Uterus (tissue), 4 donors: ENCODE measurements at places on chromosomes 4 and X. TPM values are rescaled to one million over a fixed set of nuclear protein-coding genes. Genes with fewer than 3 reads are reported as not detected.
A peak's percentile ranks its signal among the peaks of the same experiment; 100 is the strongest.

GRCh38 chr4:39893693-39894072 is 84.0 kb downstream of the PDS5A start:
- DNase-seq = no peak
- no peak overlapping the region for H3K27ac ChIP-seq
- no peaks in the 10 kb centered on the region for H3K4me1 ChIP-seq
- H3K4me3 ChIP-seq = no peak overlapping the region

DNA sequence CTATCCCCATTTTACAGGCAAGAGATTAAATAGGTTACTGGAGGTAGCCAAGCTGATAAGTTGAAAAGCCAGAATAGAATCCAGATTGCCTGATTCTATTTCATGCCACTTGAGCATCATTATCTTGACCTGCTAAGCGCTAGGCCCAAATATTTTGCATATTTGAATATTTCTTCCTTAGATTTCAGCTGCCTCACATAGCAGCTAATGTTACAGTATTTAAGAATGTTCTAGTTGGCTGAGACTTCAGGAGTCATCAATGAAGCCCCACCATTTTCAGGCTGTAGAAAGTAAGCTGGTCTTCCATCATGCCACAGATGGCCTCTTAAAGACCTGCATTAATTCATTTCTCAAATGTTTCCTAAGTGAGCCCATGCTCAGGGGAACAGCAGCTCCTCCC is 121.4 kb downstream of the SHROOM3 start:
- H3K36me3 ChIP-seq = no peaks in the 10 kb centered on the region
- H3K4me1 ChIP-seq = no peaks in the 10 kb centered on the region
- no peak for DNase-seq
- no peak overlapping the region for H3K4me3 ChIP-seq
- H3K27me3 ChIP-seq = no peaks in the 10 kb centered on the region

- H3K27ac ChIP-seq = no peak overlapping the region
- no peaks in the 10 kb centered on the region for H3K27me3 ChIP-seq
- no peaks in the 10 kb centered on the region for H3K36me3 ChIP-seq
- no peak for DNase-seq
- no peak overlapping the region for H3K4me3 ChIP-seq
- no peaks in the 10 kb centered on the region for H3K4me1 ChIP-seq
Measured at GRCh38 chr4:115770046-115770543, 656.7 kb upstream of the NDST4 start.

DNA sequence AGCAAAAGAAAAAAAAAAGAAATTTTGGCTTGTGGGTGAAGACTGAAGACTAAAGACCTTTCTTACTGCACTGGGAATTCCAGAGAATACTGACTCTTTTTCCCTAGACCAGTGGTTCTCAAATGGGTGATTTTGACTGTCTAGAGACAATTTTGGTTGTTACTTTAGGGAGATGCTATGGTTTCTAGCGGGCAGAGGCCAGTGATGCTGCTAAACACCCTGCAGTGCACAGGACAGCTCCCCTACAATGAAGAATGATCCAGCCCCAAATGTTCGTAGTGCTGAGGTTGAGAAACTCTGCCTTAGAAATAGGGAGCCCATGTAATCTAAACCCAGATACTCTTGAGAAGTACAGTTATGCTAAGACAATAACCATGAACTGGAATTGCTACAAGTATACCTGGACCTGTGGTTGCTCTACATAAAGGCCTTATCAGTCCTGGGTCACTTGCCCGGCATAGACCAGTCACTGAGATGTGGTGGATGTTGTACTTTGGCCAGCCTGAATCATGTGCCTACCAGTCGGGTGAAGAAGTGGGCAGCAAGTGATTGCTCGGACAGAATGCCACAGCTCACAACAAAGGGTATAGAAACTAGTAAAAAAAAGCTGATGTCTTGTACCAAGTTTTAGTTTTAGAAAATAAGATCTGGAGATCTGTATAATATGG is 16.0 kb downstream of the ARHGAP10 start:
- no peak overlapping the region for H3K27ac ChIP-seq
- H3K4me3 ChIP-seq = no peak overlapping the region
- DNase-seq = no peak
- no peaks in the 10 kb centered on the region for H3K36me3 ChIP-seq
- no peaks in the 10 kb centered on the region for H3K27me3 ChIP-seq
- H3K4me1 ChIP-seq = peaks cover 3% of the 10 kb centered on the region

GRCh38 chrX:135914404-135914803 is 20.9 kb downstream of the SAGE1 start:
- H3K27ac ChIP-seq = no peak overlapping the region
- no peaks in the 10 kb centered on the region for H3K36me3 ChIP-seq
- H3K4me3 ChIP-seq = no peak overlapping the region
- DNase-seq = no peak
- no peaks in the 10 kb centered on the region for H3K27me3 ChIP-seq

DNA sequence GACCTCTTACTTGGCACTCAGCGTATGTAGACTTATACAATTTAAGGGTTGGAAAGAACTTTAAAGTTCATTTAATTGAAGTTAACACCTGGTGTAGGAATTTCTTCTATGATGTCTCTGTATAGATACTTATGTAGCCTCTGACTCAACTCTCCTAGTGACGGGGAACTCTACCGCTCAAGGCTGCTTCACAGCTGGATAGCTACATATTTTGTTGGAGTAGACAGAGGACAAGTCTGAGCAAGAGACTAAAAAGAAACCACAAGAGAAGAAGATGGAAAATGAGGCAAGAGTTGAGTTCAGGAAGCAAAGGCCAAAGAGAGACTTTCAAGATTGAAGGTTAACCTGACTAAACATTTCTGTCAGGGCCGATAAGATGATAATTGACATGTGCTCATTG is 52.6 kb downstream of the GPR50 start:
- H3K27ac ChIP-seq = no peak overlapping the region
- no peak for DNase-seq
- peaks cover 4% of the 10 kb centered on the region for H3K27me3 ChIP-seq

TCEAL6 gene
- total RNA-seq = 2.1 TPM

RNF175 gene
- not detected for total RNA-seq

GRCh38 chr4:145524552-145524951 is 42.9 kb downstream of the SMAD1 start:
- no peaks in the 10 kb centered on the region for H3K36me3 ChIP-seq
- H3K27me3 ChIP-seq = no peaks in the 10 kb centered on the region
- no peak for DNase-seq
- peak overlapping the region; percentile 48 for H3K27ac ChIP-seq
- H3K4me3 ChIP-seq = no peak overlapping the region

SYNPO2 gene
- total RNA-seq = 144 TPM

- H3K36me3 ChIP-seq = no peaks in the 10 kb centered on the region
- no peak for DNase-seq
- no peaks in the 10 kb centered on the region for H3K4me1 ChIP-seq
- no peak overlapping the region for H3K4me3 ChIP-seq
- H3K27me3 ChIP-seq = no peaks in the 10 kb centered on the region
Measured at GRCh38 chr4:177450426-177451107, 8.3 kb upstream of the AGA start.

BLTP1 gene
- 118 TPM for total RNA-seq

IL1RAPL1 gene
- total RNA-seq = not detected

DNA sequence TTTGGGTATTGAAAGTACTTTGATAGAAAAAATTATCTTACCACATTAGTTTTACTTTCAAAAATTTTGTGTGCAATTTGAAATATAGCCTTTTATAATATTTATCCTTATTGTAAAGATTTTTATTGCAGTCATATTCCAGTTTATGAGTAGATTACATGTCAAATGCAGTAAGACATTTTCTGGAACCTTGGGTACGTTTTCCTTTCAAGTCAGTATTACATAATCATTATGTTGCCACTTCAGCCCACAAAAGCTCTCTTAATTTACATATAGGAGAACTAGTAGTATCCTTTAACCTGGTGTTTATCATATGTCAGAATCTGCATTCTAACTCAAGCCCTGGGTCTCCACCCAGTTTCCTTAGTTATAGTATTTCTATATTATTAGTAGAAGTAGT is 98.5 kb downstream of the CENPC start:
- H3K27me3 ChIP-seq = no peaks in the 10 kb centered on the region
- no peak overlapping the region for H3K4me3 ChIP-seq
- H3K27ac ChIP-seq = no peak overlapping the region
- H3K36me3 ChIP-seq = no peaks in the 10 kb centered on the region
- no peak for DNase-seq

DNA sequence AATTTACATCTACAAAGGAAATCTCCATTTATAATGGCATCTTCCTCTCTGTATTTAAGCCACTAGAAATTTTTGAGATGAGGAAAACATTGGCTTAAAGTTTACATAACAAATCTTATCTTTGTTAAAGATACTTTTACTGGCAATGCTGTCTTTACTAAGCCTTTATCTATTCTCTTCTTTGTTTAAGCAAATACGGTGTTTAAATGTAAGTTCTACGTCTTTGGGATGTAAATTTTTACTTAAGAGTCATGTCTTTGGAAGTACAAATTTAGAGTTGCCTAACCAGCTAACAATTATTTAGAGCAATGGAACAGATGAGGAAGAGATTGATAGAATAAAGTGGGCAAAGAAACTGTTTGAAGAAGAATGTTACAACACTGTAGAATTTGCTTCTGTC is 1024.0 kb upstream of the PCDH10 start:
- no peak overlapping the region for H3K27ac ChIP-seq
- H3K27me3 ChIP-seq = no peaks in the 10 kb centered on the region
- no peaks in the 10 kb centered on the region for H3K36me3 ChIP-seq
- no peak for DNase-seq
- H3K4me3 ChIP-seq = no peak overlapping the region

DNA sequence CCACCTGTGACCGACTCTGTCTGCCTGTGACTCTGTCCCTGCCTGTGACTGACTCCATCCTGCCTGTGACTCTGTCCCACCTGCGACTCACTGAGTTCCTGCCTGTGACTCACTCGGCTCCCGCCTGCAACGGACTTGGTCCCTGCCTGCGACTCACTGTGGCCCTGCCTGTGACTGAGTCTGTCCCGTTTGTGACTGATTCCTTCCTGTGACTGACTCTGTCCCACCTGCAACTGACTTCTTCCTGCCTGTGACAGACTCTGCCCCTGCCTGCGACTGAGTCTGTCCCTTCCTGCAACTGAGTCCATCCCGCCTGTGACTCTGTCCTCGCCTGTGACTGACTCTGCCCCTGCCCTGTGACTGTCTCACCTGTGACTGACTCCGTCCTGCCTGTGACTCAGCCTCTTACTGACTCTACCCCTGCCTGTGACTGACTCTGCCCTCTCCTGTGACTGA is 9.6 kb upstream of the UVSSA start:
- DNase-seq = no peak
- no peak overlapping the region for H3K4me3 ChIP-seq
- no peaks in the 10 kb centered on the region for H3K4me1 ChIP-seq
- H3K36me3 ChIP-seq = no peaks in the 10 kb centered on the region

GRCh38 chr4:128162434-128162833 is 101.3 kb downstream of the LARP1B start:
- no peak overlapping the region for H3K4me3 ChIP-seq
- H3K27me3 ChIP-seq = no peaks in the 10 kb centered on the region
- no peak for DNase-seq

GRCh38 chr4:139736274-139736660 is 70.6 kb downstream of the MGST2 start:
- H3K27me3 ChIP-seq = no peaks in the 10 kb centered on the region
- no peak for DNase-seq
- peaks cover 8% of the 10 kb centered on the region for H3K4me1 ChIP-seq
- H3K36me3 ChIP-seq = no peaks in the 10 kb centered on the region

- H3K36me3 ChIP-seq = no peaks in the 10 kb centered on the region
- H3K4me1 ChIP-seq = no peaks in the 10 kb centered on the region
- no peak for DNase-seq
- no peak overlapping the region for H3K4me3 ChIP-seq
- no peaks in the 10 kb centered on the region for H3K27me3 ChIP-seq
Measured at GRCh38 chrX:20124964-20125363, 8.3 kb upstream of the MAP7D2 start.

GRCh38 chr4:85165808-85166207 is 199.3 kb upstream of the WDFY3 start:
- no peaks in the 10 kb centered on the region for H3K4me1 ChIP-seq
- H3K27ac ChIP-seq = no peak overlapping the region
- H3K4me3 ChIP-seq = no peak overlapping the region
- no peaks in the 10 kb centered on the region for H3K36me3 ChIP-seq

GRCh38 chr4:85741381-85741780 is 266.4 kb downstream of the ARHGAP24 start:
- H3K4me3 ChIP-seq = no peak overlapping the region
- no peaks in the 10 kb centered on the region for H3K4me1 ChIP-seq
- no peaks in the 10 kb centered on the region for H3K36me3 ChIP-seq
- H3K27me3 ChIP-seq = no peaks in the 10 kb centered on the region
- no peak overlapping the region for H3K27ac ChIP-seq

LPAR4 gene
- not detected for total RNA-seq

DNA sequence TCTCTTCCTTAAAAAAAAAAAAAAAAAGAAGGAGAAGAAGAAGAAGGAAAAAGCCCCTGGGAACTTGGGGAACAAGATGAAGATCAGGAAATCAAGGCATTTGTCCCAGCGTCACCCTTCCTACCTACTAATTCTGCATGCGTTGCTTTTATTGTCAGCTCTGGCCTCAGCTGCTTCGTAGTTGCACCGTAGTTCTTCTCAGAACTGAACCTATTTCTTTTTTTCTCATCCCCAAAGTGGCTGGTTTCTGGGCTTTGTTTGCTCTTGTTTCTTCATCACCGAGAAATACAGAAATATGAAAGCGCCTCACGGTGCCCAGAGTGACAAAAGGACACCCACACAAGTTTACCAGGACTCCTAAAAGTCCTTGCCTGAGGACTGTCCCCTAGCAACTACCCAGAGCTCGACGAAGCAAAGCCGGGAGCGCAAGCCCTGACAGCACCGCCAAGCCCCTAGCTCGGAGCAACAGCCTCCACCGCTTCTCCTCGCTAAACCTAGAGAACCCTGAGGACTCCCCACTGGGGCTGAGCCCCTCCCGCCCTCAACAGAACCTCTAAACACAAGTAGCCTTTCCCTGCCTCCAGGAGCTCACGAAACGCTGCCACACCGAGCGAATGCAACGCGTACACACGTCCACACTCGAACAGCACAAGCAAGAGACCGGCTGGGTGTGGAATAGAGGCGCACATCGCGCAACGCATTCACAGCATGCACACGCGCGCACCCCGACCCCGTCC is 710 bp downstream of the PRKG2 start:
- no peak for DNase-seq
- H3K27me3 ChIP-seq = no peaks in the 10 kb centered on the region
- H3K27ac ChIP-seq = no peak overlapping the region
- H3K4me3 ChIP-seq = peak overlapping the region; percentile 2
